ENCODE measurements at places on chromosomes 3 and 15. TPM values are rescaled to one million over a fixed set of nuclear protein-coding genes. Genes with fewer than 3 reads are reported as not detected.

PLSCR2 gene
- total RNA-seq, result not detected

- H3K4me1 ChIP-seq, result no peaks in the 10 kb centered on the region
- no peaks in the 10 kb centered on the region for H3K36me3 ChIP-seq
- no peak overlapping the region for H3K4me3 ChIP-seq
- DNase-seq, result no peak
- no peaks in the 10 kb centered on the region for H3K27me3 ChIP-seq
Observed at GRCh38 chr3:87260270-87260669, 16.1 kb downstream of the POU1F1 start.

DNA sequence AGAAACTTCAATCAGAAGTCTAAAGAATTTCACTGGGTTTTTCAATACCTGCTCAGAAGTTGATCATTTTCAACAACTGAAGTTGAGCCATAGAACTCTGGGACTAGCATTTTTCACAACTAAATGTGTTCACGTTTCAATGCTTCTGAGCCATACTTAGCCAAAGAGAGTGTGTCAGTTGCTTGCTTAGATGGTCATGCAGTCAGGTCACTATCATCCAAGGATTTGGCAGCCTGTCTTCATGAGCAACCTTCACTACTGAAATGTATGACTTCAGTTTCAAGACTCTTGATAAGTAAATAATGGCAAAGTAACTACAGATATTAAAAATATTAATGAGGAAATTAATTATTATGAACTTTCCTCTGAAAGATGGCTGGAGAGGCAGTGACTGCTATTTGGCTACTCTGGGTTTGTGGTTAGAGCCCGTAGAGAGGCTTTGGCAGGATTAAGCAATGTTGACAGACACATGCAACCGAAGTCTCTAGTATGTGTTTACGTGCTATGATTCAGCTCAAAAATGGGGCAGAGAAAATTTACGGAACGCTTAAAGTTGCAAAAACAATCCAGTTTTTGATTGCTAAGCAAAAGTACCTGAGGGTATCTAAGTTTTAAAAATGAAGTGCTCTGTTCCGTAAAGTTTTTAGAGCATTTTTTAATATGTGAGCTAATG is 133.8 kb downstream of the GMNC start:
- no peaks in the 10 kb centered on the region for H3K27me3 ChIP-seq
- no peak for DNase-seq
- H3K27ac ChIP-seq, result peak overlapping the region; percentile 53
- H3K4me1 ChIP-seq, result no peaks in the 10 kb centered on the region
- H3K4me3 ChIP-seq, result no peak overlapping the region
- H3K36me3 ChIP-seq, result no peaks in the 10 kb centered on the region

DNA sequence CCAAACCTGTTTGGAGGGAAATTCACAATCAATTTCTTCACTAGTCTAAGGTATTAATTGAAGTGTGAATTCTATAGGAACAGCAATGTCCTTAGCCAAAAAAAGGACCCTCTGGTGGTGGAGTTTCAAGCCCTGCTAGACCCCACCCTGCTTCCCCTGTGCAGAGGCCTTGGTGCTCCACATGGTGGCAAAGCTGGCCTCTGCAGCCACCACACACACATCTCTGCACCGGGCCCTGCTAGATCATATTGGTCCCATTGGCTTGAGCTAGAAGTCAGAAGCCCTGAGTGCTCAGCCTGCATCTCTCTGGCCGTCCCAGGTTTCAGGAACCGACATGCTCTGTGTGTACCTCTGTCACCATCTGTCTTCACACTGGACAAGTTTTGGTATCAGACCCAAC is 220.9 kb upstream of the TRIM42 start:
- H3K4me3 ChIP-seq, result no peak overlapping the region
- H3K27ac ChIP-seq, result no peak overlapping the region
- DNase-seq, result no peak
- no peaks in the 10 kb centered on the region for H3K27me3 ChIP-seq
- H3K4me1 ChIP-seq, result no peaks in the 10 kb centered on the region
- H3K36me3 ChIP-seq, result no peaks in the 10 kb centered on the region

GRCh38 chr3:58874248-58874741 is 175.5 kb downstream of the CFAP20DC start:
- no peak overlapping the region for H3K27ac ChIP-seq
- H3K4me1 ChIP-seq, result no peaks in the 10 kb centered on the region
- no peaks in the 10 kb centered on the region for H3K36me3 ChIP-seq
- H3K27me3 ChIP-seq, result no peaks in the 10 kb centered on the region
